ENCODE measurements at places on chromosomes 5 and 9.

DNA sequence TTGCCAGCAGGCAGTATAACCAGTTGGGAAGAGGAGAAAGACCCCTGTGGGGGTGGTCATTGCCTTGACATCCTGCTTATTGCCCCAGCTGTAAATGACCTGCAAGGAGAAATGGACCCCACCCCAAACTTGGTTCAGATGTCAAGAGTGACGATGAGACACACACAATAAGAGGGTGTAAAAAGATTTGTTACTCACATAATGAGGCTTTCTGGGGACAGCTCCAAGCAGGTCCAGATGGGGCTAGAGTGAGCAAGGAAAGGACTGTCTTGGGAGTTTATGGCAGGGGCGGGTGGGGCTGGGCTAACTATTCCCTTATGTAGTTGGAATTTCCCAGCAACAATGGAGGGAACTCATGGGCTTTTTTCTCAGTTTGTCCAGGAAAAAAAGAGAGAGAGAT lies 24.1 kb downstream of the ZNF484 start:
- DNase-seq, result no peak

DNA sequence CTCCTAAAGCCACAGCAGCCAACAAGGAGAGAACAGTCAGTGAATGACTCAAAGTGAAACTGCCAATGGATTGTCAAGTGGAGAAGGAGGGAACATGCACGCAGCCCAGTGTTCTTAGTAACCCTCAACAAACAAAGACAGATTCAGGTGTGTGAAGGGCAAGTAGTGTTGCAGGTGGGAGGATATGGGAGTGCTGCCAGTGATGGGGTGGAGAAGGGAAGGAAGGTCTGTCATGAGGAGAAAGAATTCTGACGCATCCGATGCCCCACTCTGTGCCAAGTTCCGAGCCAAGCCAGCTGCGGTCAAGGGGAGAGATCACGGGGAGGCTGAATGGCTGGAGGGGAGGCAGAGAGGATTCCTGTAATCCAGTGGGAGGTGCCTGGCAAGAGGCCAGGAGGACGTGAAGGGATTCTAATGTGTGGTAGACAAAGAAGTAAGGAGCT lies 56.5 kb downstream of the CAST start:
- no peak for DNase-seq

- no peak for DNase-seq
These were observed 30.1 kb upstream of the GABRG2 start for GRCh38 chr5:162037431-162037830.

- DNase-seq, result no peak
These were observed 41.9 kb upstream of the IPPK start for GRCh38 chr9:92711844-92712243.

DNA sequence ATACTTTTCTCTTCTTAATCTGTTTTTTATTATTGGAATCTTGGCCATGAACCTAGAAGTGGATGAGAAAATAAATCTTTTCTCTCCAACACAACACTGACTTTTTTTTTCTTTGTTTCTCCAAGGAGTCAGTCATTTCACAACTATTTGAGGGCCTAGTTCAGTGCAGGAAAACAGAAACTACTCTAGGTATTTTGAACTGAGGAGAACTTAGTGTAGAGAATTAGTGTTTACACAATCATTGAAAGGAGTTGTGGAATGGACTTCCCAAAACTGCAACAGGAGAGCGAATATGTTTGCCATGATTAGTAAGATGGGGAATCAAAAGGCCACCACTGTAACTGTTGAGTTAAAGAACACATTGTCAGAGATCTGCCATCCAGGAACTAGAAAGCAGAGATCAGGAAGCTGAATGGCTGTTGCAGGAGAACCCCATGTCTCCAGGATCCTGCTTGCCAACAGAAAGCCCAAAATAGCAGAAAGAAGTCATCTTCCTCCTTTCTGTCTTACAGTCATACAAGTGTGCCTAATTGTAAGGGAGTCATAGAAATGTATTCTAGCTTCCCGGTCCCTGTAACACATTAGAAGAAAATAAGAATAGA lies 20.3 kb upstream of the PCDH1 start:
- DNase-seq, result no peak

GRCh38 chr9:32942755-32943460 lies 58.5 kb downstream of the APTX start:
- no peak for DNase-seq

- peak; percentile 38 for DNase-seq
These were observed 34.8 kb downstream of the BOD1 start for GRCh38 chr5:173581408-173582215.

DNA sequence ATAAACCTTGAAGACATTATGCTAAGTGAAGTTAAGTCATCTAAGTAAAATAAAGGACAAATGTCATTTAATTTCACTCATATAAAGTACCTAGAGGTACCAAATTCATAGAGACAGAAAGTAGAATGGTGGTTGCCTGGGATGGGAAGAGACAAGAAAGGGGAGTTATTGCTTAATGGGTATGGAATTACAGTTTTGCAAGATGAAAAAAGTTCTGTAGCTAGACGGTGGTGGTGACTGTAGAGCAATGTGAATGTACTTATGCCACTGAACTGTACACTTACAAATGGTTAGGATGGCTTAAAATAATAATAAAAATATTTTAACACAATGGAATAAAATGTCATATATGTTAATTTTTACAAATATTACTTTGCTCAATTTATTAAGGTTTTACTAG lies 128.0 kb downstream of the MPDZ start:
- DNase-seq, result no peak

GRCh38 chr9:114900942-114901802 lies 29.2 kb downstream of the TNFSF8 start:
- DNase-seq, result no peak

- DNase-seq, result no peak
These were observed 1.9 kb downstream of the TERT start for GRCh38 chr5:1292846-1293415.

- peak; percentile 81 for DNase-seq
These were observed at the start of gene WWC1 for GRCh38 chr5:168291342-168291963. Gene WWC1, plus strand, starts transcription at chr5:168291645. Its CDS starts 508 bp downstream, at chr5:168292153.

DNA sequence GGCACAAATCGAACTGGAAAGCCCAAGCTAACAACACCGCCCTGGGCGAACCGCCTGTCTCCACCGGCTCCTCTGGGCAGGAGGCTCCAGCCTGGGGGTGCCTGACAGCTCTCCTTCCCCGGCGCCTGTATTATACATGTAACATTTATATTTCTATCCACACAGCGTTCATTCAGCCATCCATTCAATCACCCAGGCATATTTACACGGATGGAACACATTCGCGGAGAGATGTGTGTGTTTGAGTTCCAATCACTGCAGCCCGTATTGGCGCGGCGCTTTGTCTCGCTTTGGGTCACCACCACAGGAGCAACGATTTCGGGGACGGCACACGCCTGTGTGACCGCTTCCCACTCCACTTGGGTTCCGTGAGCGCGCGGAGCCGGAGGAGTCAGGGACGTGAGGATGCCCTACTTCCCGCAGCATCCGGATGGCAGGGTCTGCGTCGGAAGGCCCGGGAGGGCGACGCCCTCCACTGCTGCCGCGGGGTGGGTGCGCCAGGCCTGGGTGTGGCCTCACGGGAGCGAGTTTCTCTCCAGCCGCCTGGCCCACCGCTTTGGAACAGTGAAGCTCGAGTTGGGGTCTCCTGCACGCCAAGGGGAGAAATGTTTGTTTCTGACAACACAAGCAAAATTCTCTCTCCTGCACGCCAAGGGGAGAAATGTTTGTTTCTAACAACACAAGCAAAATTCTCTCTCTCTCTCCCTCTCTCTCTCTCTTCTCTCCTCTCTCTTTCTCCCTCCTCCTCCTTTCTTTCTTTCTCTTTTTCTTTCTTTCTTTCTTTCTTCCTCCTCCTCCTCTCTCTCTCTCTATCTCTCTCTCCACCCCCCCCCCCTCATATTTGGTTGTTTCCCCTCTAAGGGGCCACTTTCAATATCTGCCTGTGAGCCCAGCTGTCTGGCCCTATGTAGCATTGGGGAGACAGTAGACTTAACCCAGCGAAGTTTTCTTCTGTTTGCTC lies 1.1 kb upstream of the SV2C start:
- peak; percentile 36 for DNase-seq

- no peak for DNase-seq
These were observed 6.9 kb upstream of the GLIS3 start for GRCh38 chr9:4306777-4307121.

- DNase-seq, result no peak
These were observed 161.3 kb downstream of the CAVIN4 start for GRCh38 chr9:100739208-100739607.

DNA sequence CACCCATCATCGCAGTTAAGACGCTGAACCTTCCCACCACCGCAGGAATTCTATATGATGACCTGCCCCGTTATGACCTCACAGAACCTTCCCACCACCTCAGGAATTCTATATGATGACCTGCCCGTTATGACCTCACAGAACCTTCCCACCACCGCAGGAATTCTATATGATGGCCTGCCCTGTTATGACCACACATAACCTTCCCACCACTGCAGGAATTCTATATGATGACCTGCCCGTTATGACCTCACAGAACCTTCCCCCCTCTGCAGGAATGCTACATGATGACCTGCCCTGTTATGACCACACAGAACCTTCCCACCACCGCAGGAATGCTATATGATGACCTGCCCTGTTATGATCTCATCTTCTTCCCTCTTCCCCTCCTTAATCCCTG lies 64.3 kb downstream of the IRX1 start:
- no peak for DNase-seq

Measured in head of caudate nucleus (tissue), 42 donors.